ENCODE measurements at places on chromosomes 7 and 10. TPM values are rescaled to one million over a fixed set of nuclear protein-coding genes. Genes with fewer than 3 reads are reported as not detected.
A peak's percentile ranks its signal among the peaks of the same experiment; 100 is the strongest.

SKIDA1 gene
- total RNA-seq, result 0.02 TPM

HOXA5 gene
- not detected for total RNA-seq

- DNase-seq, result no peak
Measured at GRCh38 chr10:7890781-7891180, 72.5 kb downstream of the TAF3 start.

DNA sequence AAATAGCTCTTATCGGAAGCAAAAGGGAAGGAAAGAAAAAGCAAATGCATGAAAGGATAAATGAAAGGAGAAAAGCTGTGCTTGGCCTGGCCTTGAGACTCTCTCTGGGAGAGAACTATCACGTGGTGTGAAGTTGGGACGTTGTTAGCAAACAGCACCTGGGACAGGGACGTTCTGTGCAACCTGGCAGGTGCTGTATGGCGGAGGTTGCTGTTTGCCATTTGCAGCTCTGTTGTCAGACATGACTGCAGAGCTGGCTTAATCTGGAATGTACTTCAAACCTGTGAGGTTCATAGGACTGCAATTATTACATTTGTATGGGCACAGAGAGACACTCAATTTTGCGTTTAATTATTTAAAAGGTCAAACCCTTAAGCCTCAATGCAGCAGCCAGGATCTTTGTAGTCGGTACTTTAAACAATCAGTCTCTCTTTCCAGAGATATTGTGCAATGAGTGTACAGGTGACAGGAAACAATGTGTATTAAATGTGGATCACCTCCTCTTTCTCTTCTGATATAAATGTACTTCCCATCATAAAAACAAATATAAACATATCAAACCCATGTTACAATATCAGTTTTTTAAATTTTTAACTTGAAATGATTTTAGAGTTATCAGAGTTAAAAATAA is 800.5 kb upstream of the KCND2 start:
- no peak for DNase-seq

GRCh38 chr10:73159038-73159648 is 8.7 kb downstream of the ECD start:
- DNase-seq, result peak; percentile 85

C7orf57 gene
- 0.14 TPM for total RNA-seq

- no peak for DNase-seq
Measured at GRCh38 chr7:158382363-158383254, 205.0 kb downstream of the PTPRN2 start.

ST8SIA6 gene
- total RNA-seq, result not detected

GRCh38 chr10:61987951-61988379 is 86.5 kb downstream of the ARID5B start:
- DNase-seq, result peak; percentile 84

DNA sequence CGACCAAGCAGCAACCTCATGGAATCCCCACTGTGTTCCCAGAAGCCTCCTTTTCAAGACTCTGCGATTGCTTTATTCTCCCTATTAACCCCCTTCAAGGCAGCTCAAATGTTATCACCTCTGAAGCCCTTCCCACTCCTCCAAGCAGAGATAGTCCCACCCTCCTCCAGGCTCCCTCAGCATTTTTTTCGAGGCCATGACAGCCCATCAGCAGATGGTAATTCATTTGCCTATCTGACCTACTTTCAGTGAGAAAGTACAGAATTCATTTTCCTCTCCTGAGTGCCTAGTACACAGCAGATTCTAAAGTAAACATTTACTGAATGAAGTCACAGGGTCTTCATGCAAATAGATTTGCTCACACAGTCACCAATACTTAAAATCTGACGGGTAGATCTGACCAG is 47.8 kb downstream of the HERPUD2 start:
- DNase-seq, result peak; percentile 45

- no peak for DNase-seq
Measured at GRCh38 chr7:77479536-77480088, 57.5 kb upstream of the PTPN12 start.

GPR15LG gene
- not detected for total RNA-seq

GRCh38 chr7:94298943-94299342 is 95.8 kb upstream of the COL1A2 start:
- DNase-seq, result no peak
